ENCODE measurements at places on chromosomes 1 and 21. TPM values are rescaled to one million over a fixed set of nuclear protein-coding genes. Genes with fewer than 3 reads are reported as not detected.

GRCh38 chr1:161069241-161069640, 450 bp downstream of the ARHGAP30 start:
- no peak for DNase-seq

DNA sequence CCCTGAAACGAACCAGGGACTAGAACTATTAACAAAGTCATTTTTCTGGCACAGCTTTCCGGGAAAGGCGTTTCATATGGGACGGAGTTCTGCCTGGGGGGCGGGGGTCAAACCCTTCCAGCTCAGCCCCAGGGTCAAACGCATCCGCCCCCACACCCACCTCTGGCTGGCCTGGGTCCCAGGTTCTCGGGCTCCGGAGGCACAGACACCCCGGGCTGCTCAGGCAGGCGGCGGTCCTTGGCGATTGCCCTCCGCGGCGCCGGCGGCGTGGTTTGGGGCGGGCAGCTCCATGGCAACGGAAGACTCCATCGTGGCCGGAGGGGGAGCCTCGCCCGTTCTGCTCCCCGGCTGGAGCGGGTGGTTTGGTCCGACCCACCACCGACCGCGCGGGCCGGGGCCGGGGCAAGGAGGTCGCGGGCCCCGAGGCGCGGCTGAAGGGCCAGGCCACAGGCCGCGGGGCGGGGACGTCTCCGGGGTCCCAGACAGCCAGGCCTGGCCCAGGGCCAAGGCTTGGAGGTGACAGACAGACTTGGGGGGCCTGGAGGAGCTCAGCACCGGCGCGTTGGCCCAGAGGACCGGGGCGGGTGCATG, at the start of gene CFAP74:
TSS of gene CFAP74 (minus strand) at position 246 of the 591 bp plus-strand sequence. CDS start 12,830 bp downstream, outside the sequence.
- DNase-seq = no peak

DNA sequence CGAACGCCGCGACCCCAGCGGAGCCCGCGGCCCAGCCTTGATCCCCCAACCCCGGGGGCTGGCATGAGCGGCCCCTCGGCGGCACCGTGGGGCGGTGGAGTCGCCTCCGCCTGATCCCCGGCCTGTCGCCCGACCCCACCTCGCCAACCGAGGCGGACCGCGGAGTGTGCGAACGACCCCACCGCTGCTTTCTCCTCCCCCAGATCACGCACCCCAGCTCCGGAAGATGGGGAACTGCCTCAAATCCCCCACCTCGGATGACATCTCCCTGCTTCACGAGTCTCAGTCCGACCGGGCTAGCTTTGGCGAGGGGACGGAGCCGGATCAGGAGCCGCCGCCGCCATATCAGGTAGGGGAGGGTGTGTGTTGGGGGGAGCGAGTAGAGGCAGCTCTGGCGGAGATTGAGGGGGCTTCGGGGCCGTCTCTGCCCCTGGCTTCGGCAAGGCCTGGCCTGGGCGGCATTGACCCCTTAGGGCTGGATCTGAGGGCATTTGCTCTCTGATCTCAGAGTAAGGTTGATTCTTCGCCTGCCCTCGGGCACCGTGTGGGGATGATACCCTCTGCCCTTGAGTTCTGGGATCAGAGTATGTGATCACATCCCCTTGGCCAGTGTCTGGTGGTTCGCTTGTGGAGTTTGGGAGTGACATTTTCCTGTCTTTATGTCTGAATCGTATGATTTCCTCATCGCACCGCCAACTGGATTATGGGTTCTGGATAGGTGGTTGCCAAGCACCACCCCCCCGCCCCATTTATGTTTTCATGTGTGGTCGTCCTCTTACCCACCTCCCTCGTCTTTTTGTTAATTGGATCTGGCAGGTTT, 668 bp downstream of the RNF11 start:
- DNase-seq = no peak

The F3 gene
- 0.33 TPM for total RNA-seq

- no peak for DNase-seq
Observed at GRCh38 chr1:93613898-93614297, 67.7 kb downstream of the BCAR3 start.

- no peak for DNase-seq
Observed at GRCh38 chr21:31286621-31287020, 57.4 kb downstream of the TIAM1 start.

DNA sequence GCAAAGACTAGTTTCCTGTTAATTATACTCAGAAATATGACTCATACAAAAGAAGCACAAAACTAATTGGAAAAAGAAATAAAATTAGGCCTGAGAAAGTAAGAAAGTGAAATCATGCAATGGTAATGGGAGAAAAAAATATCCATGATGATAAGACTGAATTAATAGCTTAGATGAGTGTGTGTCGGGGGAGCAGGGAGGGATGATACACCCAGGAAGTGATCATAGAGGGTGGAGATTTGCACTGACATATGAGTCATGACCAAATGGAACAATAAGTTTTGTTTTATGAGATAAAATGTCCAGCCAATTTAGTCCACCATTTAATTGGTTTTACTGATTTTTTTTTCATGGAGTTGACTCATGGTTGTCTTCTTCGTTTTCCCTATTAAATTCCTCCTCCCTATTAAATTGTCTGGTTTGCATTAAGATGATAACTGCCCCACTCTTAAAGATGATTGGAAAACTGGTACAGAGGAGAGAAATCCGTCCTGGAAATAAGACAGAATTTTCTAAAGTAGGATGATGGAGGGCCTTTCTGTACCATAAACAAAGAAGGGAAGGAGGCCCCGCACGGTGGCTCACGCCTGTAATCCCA, 111.7 kb upstream of the KCNJ6 start:
- DNase-seq = no peak

The GABRD gene
- not detected for total RNA-seq

DNA sequence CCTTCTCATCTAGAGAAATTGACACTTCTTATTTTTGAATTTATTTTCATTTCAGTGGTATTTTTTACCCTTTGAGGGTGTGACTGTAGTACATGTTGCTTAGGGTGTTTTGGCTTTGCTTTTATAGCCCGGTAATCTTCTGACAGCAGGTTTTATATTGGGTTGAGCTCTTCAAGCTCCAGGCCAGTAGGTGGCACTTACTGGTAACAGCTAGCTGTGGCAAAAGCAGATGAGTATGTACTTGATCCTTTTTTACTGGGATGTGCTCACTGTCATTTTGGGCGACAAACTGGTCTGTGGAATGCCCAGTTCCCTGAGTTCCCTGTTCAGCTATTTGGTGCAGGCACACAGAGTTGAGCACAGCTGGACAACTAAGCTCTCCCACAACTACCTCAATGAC, 916.2 kb upstream of the B3GALT2 start:
- DNase-seq = no peak

The PLEKHA6 gene
- 0.69 TPM for total RNA-seq

DNA sequence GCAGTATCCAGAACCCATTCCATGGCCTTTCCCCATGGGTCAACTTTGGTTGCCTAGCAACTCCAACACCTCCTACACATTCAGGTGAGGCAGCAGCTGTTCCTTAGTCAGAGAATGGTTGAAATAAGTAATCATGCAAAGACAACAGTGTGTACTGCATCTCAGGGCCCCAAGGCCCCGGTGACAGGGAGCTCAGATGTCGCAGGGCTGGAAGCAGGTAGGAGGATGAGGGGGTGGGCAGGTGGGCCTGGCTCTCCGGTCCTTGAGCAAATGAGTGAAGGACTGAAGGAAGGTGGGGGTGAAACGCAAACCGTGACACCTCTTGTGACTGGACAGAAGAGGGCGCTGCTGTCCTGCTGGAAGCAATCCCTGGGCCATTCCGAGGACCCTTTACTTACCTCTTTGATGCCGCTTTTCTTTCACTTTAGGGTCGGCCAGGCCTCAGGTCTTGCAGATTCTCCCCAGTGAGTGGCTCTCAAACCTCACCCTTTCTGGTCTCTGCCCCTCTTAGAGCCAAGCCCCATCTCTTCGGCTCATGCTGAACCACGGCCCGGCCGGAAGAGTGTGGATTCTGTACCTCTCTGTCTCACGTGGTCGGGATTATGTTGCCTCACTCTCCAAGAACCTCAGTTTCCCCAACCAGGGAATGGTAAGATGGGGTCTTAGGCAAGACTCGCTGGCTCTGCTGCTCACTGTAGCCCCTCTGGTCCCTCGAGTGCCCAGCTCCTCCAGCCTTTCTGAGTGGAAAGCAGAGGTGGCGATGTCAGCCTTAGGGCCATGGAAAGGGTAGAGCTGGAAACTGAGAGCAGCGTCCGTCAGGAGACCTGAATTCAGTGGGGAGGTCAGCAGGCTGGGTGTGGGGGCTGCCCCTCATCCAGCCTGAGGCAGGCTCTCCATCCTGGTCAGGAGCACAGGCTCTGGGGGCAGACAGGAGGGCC, 5.6 kb upstream of the KCNA10 start:
- DNase-seq = no peak

The PTPN22 gene
- 39.5 TPM for total RNA-seq

The ANGPTL3 gene
- not detected for total RNA-seq

- no peak for DNase-seq
Observed at GRCh38 chr1:36365381-36365780, 20.3 kb downstream of the STK40 start.

The LGR6 gene
- total RNA-seq = not detected

The CDK11A gene
- total RNA-seq = 37.0 TPM

GRCh38 chr1:66261364-66261763, 272.6 kb upstream of the SGIP1 start:
- DNase-seq = no peak

GRCh38 chr1:50278961-50279360, 144.3 kb downstream of the DMRTA2 start:
- DNase-seq = no peak

The PACC1 gene
- 25.9 TPM for total RNA-seq

The RGL1 gene
- 20.6 TPM for total RNA-seq

GRCh38 chr1:240739754-240740153, 127.8 kb upstream of the GREM2 start:
- DNase-seq = no peak
